Substantia nigra (tissue), 51 donors: ENCODE measurements at places on chromosomes 11 and 22.
A peak's percentile ranks its signal among the peaks of the same experiment; 100 is the strongest.

- DNase-seq: no peak
Measured at GRCh38 chr11:86149792-86150191, 80.9 kb upstream of the PICALM start.

- no peak for DNase-seq
Measured at GRCh38 chr11:100512475-100512874, 174.6 kb upstream of the ARHGAP42 start.

DNA sequence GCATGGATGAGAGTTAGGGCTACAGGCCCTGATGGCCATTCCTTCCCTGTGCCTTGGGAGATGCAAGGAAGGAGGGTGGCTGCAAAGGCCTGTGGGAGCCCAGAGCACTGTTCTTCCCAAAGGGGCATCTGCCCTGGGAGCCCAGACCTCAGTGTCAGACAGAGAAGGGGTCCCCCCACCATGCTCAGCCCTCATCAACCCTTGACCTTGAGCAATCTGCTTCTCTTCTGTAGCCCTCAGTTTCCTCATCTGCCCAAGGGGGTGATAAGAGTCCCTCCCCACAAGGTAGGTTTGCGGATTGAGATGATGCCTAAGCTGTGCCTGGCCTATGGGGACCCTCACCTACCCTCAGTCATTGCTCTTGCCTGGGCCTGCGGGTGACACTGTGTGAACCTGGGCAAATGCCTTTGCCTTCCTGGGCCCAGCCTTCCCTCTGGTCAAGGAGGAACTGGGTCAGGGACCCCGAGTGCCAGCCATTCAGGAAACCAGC, 47.5 kb downstream of the IGLL5 start:
- no peak for DNase-seq

DNA sequence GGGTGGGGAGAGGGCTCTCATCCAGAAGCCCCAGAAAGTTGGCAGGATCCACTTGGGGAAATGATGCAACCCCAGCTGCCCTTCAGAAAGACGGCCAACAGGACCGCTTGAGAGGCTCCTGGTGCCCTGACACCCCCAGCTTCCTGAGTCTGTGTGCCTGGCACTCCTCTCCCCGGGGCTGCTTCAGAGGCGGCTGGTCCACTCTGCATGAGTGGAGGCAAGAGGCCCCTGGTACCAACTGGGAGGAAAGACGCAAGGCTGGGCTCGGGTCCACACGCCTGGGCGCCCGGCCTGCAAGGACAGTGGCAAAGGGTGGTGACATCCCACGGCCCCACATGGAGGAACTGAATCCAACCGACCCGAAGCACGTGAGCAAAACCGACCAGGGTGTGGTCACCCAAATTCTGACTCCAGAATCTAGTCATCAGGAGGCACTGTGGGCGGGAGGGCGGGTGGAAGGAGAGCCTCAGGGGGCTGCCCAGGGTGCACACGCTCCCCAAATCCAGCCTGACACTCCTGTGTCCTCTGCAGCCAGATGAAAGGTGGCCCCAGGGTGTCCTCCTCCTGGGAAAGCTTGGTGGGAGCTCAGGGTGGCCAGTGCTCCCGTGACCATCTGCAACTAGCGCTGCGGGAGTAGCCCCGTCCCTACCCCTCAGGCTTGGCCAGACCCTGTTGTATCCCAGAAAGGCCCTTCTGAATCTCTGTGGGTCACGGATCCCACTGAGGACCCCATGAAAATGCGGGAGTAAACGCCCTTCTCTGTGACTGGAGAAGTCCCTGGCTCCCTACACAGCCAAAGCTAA, 3.7 kb downstream of the RNH1 start:
- DNase-seq: peak; percentile 88

GRCh38 chr11:35424157-35424940, 5.0 kb upstream of the SLC1A2 start:
- DNase-seq: no peak

DNA sequence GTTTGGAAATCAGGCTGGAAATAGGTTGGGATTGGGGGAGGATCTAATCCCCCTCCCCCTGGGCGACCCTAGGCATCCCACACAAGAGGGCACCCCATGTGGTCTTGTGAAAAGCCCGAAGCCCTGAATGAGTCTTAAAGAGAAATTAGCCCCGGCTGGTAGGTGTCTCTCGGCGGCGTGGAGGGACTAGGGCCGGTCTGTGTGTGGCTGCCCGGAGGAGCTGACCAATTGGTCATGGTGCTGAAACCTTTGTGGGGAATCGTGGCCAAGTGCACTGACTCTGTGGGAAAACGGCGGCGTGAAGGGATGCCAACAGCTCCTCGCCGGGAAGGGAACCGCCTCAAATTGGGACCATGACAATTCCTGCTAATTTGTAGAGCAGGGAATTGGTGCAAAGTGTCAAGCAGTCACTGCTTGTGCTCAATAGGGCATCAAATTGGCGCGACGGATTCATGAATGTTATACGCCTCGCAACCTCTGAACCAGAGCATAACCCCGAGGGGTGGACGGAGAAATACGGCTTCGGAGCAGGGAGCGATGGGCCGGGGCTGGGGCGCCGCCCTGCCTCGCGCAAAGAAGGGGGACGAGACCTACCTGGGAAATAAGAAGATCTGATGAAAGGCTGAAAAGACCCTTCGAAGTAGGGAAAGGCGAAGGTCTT, 1.5 kb downstream of the DBX1 start:
- DNase-seq: no peak

- no peak for DNase-seq
Measured at GRCh38 chr11:70633610-70634009, 235.3 kb downstream of the CTTN start.

DNA sequence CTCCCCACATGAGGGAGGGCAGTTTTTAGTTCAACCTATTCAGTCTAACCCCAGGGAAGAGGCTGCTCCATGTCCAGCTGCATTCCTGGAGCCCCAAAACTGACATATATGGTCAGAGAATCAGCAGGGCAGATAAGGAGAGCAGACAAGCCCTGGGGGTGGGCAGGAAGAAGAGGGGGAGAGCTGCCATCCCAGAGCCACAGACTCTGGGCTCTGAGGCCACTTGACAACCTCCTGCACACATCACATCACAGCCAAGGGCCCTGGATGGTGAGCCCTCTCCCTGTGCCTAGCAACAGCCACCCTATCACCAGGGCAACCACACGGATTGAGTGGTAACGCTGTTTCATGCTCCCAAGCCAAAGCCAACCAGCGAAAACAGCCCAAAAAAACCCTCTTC, 3.1 kb downstream of the ARHGAP1 start:
- DNase-seq: peak; percentile 46

GRCh38 chr11:44475114-44475686, 90.3 kb upstream of the CD82 start:
- DNase-seq: no peak

DNA sequence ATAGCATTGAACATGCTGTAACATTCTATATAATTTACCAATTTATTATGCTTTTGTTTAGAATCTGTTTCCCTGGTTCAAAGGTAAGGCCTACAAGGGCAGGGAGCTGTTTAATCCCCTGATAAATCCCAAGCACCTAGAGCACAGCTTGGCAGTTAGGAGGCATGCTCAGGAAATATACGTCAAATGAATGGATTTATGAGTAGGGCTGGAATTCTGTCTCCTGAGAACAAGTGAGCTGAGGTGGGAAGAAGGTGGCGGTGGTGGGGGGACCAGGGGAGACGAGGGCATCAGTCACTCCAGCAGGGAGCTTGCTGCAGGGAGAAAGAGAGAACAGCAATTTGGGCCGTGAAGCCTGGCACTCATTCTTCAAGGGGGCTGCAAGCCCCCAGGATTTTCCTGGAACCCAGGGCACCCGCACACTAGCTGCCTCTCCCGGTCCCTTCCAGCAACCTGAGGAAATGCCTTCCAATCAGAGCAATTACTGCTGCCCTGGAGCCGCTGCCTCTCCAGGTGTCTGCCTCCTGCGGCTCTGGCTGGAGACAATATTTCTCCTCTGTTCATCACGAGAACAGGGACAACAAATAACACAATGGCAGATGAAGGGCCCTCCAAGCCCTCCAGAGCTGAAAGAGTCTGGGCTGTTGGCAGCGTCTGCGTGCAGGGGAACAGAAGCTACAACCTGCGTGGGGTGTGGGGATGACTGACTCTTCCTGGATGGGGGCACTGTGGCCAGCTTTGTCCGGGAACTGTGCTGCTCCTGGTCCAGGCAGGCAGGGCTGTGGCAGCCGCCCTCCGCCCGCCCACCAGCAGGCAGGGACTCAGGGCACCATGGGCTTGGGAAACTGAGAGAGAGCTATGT, 233.4 kb downstream of the ST3GAL4 start:
- DNase-seq: no peak

DNA sequence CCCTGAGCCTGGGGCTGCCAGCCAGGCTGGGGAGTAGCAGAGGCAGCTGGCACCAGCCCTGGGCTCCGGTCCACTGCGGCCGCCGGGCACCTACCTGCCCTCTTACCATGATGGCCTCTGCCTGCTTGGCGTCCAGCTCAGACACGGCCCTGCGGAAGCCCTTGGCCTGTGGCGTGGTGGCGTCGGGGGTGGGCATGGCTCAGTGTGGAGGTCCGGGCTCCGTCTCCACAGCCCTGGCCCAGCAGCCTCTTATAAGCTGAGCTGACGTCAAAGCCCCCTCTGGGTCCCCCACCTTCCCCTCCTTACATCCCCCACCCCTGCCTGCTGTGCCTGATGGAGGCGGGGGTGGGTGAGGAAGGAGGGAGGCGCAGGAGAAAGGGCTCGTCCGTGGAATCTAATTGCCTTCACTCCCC, at the start of gene TH:
Gene TH (minus strand): TSS at position 225 of the 413 bp plus-strand sequence. CDS start 29 bp downstream, at position 196.
- DNase-seq: no peak

GRCh38 chr11:77828926-77829325, 8.0 kb downstream of the AAMDC start:
- no peak for DNase-seq

GRCh38 chr11:113188371-113188834, 126.0 kb upstream of the TTC12 start:
- no peak for DNase-seq

DNA sequence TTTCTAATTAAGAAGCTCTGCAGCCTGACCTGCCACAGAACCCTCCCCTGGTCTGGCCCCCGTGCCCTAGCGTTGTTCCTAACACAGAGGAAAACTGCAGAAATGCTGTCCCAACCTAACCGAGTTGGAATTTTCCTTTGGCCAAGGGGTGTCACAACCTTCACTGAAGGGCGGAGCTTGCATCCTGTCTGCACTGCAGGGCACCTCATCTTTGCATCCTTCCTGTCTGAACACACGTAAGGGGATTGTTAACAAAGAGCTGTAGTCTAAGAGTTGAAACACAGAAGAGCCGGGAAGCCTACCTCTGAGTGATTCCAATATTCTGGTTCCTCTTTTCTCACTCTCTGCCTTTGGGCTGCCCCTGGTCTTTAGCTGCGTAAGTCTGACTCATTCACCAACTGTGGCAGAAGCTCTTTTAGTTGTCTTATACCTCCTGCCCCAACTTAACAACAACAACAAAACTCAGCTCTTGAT, 1.6 kb downstream of the DIXDC1 start:
- DNase-seq: no peak

- no peak for DNase-seq
Measured at GRCh38 chr11:69245041-69245440, 48.9 kb upstream of the MYEOV start.

- no peak for DNase-seq
Measured at GRCh38 chr22:30906946-30907345, 61.6 kb downstream of the MORC2 start.

- DNase-seq: no peak
Measured at GRCh38 chr22:35537232-35537631, 3.4 kb upstream of the RASD2 start.

GRCh38 chr11:2825889-2826678, 59.5 kb downstream of the CDKN1C start:
- DNase-seq: no peak

GRCh38 chr22:37816543-37817180, 6.5 kb upstream of the GALR3 start:
- DNase-seq: no peak

DNA sequence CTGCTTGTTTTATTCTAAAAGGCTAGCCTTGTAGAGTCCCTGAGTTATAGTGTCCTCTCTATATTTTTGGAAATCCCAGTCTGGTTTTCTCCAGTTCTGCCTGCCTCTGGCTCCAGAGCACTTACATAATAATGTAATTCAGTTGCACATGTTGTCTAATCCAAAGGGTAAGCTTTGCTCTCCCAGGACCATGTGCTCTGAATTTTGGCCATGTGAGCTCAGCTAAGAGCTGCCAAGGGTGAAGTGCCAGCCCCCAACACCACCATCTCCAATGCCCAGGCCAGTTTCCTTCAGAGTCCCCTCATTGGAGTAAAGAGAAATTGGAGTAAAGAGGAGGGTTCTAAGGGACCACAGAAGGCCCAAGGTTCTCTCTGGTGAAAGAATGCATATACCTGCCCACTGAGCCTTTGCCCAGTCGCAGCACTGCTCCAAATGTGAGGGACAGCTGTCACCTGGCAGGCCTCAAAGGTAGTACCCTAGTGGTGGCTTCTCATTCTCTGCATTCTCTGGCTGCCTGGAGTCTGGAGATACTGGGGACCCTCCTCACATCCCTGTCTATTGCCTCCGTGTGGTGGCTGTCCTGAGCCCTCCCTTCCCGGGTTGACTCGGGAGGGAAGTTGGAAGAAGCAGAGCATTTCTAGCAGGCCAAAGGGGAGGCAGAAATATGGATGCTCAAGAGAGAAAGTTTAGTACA, 4.9 kb downstream of the CRY2 start:
- DNase-seq: peak; percentile 24

- no peak for DNase-seq
Measured at GRCh38 chr11:114566276-114566675, 6.6 kb upstream of the NXPE1 start.

- DNase-seq: no peak
Measured at GRCh38 chr11:65502274-65502554, 3.4 kb downstream of the MALAT1 start.

DNA sequence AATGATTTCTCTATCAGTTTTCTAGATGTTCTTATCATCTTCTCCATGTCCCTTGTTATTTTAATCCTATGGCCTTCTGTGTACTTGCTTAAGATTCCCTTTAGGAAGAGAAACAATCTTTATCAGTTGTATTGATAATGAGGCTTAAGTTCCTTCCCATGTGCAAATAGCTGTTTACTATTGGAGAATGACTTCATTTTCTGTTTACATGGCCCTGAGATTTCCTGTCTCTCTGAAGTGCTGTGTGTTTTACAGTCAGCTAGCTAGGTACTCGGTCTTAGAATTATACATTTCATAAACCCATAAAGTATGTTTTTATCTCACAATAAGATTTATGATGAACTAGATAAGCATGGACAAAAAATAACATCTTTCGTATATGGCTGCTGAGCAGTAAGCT, 67.5 kb upstream of the CCDC179 start:
- no peak for DNase-seq

DNA sequence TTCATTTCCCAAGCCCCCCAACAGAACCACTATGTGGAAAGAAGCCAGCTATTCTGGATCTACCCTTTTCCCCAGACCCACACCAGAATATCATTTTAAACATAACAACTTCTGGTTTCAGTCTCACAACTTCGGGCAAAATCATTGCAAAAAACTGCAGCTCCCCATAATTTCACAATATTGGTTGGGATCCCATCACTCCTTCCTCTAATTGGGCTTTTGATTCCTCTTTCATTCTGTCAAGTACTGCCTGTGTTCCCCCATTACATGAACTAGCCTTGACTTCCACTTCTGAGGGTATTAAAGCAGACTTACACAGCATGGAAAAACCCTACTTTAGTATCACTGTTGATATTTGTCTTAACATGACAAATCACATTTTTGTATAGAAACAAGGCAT, 4.1 kb upstream of the APOL3 start:
- no peak for DNase-seq
